ENCODE measurements at places on chromosomes 5 and 9.

DNA sequence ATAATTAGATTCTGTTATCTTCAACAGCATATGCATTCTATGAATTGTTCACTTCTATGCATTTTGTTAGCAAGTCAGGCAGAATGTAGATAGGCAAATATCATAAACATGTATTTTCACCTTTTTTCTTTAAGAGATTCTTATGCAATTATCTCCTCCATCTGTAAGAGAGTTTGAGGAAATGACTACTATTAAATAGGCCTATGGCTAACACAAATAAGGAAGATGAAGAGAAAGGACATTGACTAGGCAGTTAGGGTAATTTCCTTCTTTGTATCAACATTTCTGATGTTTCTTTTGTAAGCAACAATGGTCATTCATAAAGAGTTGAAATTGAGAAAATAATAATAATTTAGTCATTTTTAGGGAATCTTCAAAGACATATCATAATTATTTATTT, 145.2 kb upstream of the CDH12 start:
- DNase-seq, result no peak

DNA sequence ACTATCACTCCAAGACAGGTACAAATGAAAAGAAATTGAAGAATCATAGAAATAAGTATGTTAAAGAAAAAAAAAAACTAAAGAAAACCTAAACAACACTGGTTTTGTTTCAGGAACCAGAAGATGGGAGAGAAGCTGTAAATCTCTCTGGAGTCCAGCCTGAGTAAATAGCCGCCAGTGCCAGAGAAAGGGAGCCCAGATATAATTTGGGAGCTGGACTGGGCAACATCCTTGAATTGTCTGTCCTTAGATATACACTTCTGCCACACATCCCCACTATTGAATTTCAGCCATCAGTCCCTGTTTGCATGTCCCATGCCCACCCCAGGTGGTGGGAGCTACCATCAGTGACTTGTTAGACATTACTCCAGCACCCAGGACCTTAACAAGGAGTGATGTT, 979.6 kb downstream of the DTWD2 start:
- no peak for DNase-seq

DNA sequence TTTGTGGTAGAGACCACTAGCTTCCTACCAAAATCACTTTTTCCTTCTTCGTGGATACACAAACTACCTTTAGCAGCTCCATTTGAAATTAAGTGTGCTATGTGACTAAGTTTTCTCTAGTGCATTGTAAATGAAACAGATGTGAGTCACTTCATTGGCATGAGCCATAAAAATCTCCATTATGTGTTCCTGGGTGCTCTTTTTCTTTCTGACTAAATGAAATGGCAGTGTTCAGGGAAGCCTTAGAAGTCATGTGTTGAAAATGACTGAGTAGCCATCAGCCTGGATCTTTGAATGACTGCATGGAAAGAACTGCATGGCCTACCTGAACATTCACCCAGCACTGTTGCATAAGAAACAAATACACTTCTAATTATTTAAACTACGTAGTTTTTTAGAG, 107.9 kb downstream of the NDUFAF2 start:
- DNase-seq, result no peak

GRCh38 chr5:35143841-35144240, 86.4 kb downstream of the PRLR start:
- DNase-seq, result no peak

- no peak for DNase-seq
Observed at GRCh38 chr5:113806904-113807303, 293.4 kb downstream of the YTHDC2 start.
